Stromal cell of bone marrow (primary cell): ENCODE measurements at places on chromosomes 6 and 20.

DNA sequence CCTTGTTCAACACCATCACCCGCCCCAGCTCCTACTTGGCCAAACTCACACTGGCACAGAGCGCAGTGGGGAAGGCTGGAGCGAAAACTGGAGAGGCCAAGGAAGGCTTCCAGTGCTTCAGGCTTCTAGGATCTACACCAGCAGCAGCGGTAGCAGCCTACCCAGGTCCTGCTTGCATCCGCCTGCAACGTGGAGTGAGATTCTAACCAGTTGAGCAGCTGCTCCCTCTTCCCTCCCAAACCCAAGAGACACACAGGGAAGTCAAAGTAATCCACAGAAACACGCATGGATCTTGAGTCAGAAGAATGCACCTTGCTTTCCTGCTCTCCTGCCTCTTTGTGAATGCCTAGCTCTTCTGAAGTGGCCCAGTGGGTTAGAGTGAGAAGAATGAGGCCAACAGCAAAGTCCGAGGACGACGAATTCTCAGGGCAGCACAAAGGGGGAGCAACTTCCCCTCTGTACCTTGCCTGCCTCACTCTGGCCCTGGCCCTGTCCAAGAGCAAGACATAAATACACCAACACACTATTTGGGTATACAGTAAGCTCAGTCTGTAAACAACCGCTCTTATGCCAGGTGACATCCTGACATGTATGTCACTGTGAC lies 95.9 kb upstream of the FOXQ1 start:
- no peak for DNase-seq

- peak; percentile 81 for DNase-seq
Observed at GRCh38 chr20:53623454-53624211, 30.0 kb upstream of the ZNF217 start.

DNA sequence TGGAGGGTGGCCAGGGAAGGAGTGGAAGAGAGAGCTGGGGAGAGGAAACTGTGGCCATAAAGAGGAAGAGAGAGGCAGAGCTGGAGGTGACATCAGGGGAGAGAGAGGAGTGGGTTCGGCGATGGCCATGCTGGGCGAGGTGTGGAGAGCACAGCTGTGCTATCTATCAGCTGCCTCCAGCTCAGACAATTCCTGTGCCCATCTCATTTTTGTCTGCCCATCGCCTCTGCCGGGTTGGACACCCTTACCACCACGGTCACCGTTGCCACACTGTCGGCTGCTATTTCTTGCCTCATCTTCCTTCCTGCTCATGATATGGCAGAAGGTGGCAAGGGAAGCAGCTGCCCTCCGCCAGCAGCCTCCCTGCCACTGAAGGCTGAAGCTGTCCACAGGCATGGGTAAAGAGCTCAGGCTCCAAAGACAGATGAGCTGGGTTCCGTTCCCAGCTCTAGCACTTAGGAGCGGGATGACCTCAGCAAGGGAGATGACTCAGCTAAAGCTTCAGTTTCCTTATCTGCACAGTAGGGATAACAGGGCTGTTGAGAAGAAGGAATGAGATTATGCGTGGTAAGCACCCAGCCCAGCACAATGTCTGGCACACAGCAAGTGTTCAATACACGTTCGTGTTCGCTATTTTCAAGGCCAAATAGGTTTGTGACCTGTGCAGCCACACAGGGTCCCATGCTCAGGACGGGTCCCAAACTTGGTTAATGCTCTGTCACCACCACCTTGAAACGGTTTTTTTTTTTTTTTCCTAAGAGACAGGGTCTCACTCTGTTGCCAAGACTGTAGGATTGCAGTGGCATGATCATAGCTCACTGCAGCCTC lies 21.9 kb upstream of the TAF8 start:
- no peak for DNase-seq

GRCh38 chr20:34907616-34908469 lies 31.4 kb downstream of the ACSS2 start:
- peak; percentile 85 for DNase-seq

DNA sequence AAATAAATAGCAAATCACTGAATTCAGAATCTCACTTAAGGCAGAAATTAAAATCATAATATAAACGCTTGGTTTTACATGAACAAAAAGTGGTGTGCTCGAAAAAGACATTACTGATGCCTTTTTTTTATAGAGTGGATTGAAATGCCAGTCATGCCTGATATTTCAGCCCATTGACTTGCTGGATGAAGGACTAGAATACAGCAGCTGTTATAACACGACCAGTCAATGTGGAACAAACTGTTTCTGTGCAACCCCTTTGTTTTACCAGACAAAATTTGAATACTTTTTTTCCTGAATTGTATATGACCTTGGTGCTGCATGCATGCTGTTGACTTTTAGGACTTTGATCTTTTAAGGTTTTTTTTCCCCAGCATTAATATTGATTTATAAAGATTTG lies 150.0 kb downstream of the QKI start:
- DNase-seq, result no peak

GRCh38 chr6:108750801-108751200 lies 97.4 kb upstream of the ARMC2 start:
- DNase-seq, result no peak

- no peak for DNase-seq
Observed at GRCh38 chr6:149566410-149567193, 427 bp downstream of the GINM1 start.

GRCh38 chr20:29741894-29742698 lies 1515.4 kb upstream of the DEFB115 start:
- no peak for DNase-seq

DNA sequence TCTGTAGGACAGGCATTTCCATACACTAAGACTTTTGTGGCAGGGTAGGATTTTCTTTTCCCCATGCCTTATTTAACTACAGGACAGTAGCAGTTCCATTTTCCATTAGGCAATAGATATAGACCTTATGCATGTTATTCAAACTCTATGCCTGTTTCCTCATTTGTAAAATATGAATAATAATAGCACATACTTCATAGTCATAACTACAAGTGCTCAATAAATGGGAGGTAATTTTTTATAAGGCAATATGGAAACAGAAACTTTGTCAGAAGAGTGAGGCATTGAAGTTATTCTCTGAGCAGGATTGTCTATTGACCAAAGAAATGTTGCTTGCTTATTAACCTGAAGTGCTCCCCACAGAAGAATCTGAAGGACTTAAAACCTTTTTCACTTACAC lies 41.9 kb upstream of the TNFRSF21 start:
- DNase-seq, result no peak

GRCh38 chr20:62911701-62912280 lies 14.5 kb downstream of the DIDO1 start:
- no peak for DNase-seq

- DNase-seq, result no peak
Observed at GRCh38 chr6:51996296-51996947, 91.0 kb downstream of the PKHD1 start.

DNA sequence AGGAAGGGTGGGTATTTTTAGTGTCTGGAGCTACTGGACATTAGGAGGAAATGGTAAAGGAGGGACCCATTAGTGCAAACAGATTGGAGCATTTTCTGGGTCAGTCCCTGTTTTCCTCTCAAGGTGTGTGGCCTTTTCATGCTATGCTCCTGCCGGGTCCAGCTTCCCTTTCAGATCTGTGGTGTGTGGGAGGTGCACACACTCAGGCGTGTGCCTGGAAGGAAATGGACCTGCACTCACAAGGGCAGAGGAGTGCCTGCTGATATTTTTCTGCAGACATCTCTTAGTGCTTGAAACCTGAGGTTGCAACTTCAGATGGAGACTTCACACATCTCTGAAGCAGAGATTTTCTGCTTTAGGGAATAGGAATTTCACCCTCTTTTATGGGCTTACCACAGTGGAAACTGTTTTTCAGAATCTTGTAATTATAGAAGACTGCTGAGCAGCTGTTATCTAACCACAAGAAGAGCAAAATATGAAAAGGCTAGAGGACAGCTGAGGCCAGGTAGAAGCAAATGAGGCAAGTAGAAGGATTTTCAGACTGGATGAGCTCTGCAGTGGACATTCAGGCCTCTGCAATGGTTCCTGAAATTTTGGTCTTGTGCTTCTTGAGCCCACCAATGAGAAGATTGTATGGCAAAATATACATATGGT lies 764.3 kb downstream of the QKI start:
- no peak for DNase-seq

DNA sequence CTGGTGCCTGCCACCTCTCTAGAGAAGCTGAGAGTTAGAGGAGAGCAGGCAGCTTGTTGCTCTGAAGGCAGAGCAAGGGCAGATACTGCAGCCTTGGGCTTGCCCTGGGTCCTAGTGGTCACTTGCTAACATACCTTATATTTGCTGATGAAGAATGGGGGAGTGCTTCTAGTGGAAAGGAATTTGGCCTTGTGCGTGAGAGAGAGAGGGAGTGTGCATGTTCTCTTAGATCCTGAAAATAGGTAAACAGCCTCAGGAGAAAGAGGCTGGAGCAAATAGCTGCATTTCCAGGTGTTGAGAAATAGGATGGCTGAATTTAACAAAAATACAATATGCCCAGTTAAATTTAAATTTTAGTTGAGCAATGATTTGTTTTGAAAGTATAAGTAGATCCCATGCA lies 724.5 kb upstream of the FLRT3 start:
- no peak for DNase-seq

GRCh38 chr20:13683833-13684232 lies 45.1 kb upstream of the TASP1 start:
- no peak for DNase-seq

- no peak for DNase-seq
Observed at GRCh38 chr6:5765141-5765760, 241.5 kb downstream of the NRN1 start.

GRCh38 chr6:134708079-134708478 lies 241.8 kb downstream of the ALDH8A1 start:
- DNase-seq, result no peak

DNA sequence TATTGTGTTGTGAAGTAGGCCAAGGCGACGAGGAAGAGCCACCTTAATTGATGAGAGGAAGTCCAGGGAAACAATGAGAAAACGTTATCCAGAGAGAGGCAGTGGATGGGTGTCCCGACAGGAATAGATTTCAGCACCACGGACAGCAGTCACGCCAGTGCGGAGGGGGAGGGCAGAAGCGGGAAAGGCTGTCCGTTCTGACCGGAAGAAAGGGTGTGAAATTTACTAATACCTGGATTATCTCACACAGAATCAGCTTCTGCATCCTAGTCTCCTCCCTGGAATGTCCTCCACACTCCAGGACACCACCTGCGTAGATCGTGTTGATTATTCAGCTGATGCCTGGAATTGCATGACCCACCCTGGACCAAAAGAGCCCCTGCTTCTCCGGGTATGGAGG lies 7.4 kb upstream of the BPIFA3 start:
- peak; percentile 35 for DNase-seq

DNA sequence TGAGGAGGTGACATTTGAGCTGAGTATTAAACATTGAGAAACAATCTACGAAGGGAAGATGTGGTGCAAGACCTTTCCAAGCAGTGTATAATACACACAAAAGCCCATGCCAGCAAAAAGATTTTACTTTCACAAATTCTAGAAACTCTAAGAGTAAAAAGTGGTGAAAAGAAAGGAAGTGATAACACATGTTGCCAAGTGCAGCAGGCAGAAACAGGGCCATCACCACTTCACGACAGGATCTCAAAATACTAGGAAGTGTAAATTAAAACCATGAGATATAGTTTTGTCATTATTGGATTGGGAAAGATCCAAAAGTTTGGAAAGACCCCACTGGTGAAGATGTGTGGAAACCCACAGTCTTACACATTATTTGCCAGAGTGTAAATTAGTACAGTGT lies 1.7 kb upstream of the ENTPD6 start:
- no peak for DNase-seq

DNA sequence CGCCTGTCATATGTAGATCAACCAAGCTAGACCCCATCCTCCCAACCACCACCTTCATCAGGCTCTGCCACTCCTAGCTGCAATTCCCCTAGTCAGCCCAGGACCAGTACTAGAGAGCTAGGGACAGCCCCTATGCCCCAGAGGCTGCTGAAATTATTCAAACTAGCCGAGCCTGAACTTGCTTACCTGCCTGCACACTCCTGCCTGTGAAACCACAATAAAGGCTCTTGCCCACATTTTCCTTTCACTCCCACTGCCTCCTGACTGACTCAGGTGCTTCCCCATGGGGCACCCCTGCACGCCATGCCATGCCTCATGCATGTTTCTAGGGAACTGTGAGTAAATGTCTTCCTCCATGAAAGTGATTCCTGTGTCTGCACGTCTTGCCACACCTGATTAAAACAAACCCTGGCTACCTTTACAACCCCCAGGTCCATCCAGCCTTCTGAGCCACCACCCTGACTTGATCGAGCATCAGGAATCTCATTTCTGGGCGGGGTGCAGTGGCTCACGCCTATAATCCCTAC lies 66.5 kb upstream of the IER3 start:
- DNase-seq, result no peak

DNA sequence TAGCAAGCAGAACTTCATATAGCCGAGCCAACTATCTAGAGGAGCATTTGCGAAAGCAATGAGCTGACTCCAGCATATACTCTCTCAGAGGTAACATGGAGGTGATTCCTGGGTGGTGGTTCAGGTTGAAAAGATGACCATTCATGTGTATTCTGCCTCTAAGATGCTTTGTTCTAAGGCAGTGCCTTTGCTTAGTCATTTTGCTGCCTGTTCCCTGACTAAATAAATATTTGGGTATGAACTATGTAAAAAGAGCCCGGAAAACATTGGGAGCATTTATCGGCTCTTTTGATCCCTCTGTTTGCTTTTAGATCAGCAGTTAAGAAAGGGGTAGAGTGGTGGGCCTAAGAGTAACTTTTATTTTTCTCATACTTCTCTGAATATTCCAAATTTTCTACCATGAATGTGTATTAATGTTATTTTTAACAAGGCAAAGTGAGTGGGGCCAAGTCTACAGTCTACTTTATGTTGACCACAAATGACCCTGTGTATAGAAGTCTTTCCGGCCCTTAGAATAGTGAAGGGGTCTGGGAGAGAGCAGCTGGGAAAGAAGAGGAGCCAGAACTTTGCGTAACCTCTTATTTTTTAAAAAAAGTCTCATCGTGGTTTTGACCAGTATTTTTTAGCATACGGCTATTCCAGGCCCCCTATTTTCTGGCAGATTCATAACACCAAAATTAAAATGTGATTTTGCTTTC lies 206.5 kb upstream of the EYA4 start:
- no peak for DNase-seq

DNA sequence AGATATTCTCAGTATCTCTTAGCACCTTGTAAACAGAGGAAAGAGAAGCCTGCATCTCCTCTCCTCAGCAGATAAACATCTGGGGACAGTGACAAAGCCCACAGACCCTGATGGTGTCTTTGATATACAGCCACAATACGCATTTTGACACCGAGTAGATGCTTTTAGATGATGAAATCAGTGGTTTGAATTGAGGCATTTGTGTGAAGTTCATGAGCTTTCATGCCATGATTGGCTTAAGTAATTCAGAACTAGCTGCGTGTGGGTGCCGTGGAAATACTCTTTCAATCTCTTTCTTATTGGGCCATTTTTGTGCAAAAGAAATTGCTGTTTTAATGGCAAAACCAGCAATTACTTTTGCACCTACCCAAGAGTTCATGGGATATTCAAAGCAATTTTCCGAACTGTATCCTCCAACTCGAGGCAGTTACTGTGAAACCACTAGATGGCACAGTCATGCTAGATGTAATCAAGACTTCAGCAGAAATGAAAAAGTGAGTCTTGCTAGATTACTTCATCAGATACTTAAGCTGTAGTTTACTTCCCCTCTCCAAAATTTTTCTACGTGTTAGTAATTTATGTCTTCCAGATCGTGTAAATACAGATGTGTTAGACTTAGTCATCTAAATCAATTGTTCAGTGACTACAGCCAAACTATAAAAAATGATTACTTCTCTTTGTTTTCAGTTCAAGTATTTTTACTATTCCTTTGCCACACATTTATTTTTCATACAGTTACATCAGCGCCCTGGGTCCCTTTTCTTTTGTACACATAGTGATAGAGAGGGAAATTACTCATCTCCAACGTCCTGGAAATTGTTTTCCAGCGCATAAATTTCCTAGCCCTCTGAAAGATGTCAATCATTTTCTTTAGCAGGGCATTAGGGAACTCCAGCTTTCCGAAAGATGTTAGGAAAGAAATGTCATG lies 49.4 kb downstream of the IYD start:
- peak; percentile 71 for DNase-seq
